ENCODE measurements at places on chromosomes 11 and 22.

DNA sequence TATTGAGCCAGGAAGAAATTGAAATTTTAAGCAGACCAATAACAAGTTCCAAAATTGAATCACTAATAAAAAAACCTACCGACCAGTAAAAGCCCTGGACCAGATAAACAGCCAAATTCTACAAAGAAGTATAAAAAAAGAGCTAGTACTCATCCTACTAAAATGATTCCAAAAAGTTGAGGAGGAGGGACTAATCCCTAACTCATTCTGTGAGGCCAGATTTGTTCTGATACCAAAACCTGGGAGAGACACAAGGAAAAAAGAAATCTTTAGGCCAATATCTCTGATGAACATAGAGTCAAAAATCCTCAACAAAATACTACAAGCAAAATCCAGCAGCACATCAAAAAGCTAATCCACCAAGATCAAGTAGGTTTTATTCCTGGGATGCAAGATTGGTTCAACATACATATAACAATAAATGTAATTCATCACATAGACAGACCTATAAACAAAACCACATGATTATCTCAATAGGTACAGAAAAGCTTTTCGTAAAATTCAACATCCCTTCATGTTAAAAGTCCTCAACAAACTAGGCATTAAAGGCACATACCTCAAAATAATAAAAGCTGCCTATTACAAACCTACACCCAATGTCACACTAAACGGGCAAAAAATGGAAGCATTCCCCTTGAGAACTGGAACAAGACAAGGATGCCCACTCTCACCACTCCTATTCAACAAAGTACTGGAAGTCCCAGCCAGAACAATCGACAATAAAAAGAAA, 13.1 kb downstream of the OR52A5 start:
- no peak for DNase-seq

DNA sequence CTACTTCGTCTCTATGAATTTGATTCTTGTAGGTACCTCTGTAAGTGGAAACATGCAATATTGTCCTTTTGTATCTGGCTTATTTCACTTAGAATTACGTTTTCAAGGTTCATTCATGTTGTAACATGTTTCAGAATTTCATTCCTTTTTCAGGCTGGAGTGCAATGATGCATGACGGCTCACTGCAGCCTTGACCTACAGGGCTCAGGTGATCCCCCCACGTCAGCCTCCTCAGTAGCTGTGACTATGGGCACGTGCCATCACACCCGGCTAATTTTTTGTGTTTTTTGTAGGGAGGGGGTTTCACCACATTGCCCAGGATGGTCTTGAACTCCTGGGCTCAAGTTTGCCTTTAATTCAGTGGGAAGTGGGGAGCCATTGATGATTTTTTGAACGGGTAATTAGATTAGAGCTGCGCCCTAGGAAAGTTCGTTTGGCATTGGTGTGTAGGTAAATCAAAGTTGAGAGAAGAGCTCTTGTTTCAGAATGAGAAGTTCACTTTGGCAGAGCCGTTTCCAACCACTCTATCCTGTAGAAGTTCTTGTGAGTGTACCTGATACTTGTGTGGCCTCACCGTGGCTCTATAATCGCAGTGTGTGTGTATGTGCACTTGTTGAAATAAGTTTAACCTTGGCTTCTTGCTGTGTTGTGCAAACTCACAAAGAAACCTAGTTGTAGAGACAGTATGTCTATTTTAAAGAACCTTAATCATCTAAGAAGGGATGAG, 115.9 kb downstream of the NAV2 start:
- DNase-seq: no peak

GRCh38 chr22:28435140-28435768, 244.4 kb downstream of the TTC28 start:
- DNase-seq: no peak

GRCh38 chr11:111963931-111964340, 26.8 kb downstream of the DIXDC1 start:
- DNase-seq: no peak

DNA sequence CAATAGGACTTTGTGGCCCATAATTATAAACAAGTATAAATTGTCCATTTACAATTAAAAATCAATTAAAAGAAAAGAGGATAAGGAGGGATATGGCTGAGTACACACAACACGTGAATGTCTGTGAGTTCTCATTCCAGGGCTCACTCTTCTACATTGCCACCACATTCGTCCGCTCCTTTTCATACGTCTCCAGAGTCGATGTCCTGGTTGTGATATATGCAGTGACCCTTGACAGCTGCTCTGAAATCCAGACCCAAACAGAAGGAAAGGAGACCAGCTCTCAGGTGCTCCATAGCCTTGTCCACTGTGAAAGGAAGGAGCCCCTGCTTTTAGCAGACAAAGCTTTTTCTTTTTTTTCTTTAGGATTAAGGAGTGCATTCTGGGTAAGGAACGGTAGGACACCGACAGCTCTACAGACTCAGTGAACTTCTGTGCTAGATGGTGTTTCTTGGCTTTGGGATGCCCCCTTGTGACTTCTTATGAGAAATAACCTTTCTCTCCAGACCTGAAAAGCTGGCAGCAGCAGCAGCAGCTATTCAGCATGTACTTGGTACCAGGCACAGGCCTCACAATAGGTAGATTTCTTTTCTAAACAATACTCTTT, 19.7 kb upstream of the DNAJB13 start:
- DNase-seq: peak; percentile 66

DNA sequence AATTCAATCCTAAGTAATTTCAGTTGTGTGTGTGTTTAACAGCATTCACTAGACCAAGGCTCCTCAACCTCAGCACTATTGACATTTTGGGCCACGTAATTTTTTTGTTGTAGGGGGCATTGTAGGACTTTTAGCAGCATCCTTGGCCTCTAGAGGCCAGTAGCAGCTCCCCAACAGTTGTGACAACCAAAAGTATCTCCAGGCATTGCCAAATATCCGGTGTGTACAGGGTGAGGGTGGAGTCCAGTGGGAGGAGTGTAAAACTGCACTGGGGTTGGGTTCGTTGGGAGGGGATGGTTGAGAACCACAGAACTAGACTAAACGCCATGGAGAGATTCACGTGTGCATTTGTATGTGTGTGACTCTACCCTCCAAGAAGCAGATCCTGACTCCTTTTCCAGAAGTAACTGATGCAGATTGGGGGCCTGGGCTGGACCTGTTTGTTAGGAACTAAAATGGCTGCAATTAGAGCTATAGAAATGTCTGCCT, 5.9 kb upstream of the PHF21A start:
- peak; percentile 14 for DNase-seq

- no peak for DNase-seq
Observed at GRCh38 chr11:27081056-27081455, 40.4 kb downstream of the BBOX1 start.

GRCh38 chr11:36081274-36081945, 137.5 kb downstream of the LDLRAD3 start:
- DNase-seq: no peak

- no peak for DNase-seq
Observed at GRCh38 chr22:47552024-47552423, 789.6 kb downstream of the TBC1D22A start.

DNA sequence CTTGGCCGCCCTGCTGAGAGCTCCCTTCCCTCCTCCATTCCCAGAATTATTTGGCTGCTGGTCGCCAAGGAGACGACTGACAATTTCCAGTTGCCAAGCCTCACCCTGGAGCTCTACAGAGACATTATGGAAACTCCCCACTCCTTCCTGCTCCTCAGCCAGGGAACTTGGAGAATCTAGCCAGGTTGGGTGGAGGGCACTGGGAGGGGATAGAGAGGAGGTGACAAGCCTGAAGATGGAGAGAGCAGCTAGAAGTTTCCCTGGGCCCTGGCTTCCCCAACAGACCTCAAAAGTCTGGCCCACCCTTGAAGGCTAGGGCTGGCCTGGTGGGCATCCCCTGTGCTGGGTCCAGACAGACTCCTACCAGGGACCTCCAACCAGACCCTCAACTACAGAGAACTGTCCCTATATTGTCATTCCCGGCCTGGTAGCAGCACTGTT, 6.7 kb upstream of the VSIG10L2 start:
- no peak for DNase-seq

GRCh38 chr22:27138471-27138870, 481.1 kb downstream of the MIAT start:
- no peak for DNase-seq

DNA sequence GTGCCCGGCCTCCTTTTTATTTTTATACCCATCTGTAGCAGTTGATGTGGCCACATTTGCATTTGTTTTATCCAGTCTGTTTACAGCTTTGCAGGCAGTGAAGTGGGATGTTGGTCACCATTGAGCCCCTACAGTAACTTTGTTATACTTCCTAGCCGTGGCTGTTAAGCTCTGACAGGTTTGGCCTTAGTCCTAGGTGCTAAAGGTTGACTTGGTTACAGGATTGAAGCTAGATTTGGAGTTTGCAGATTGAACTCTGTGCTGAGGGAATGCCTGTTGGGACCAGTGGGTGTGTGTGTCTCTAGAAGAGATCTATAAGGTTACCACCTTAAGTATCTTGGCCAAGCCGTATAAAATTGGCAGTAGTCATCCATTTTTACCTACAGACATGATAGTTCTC, 91.2 kb downstream of the PPP6R3 start:
- DNase-seq: no peak

GRCh38 chr11:44658506-44658850, 68.3 kb upstream of the TSPAN18 start:
- no peak for DNase-seq

DNA sequence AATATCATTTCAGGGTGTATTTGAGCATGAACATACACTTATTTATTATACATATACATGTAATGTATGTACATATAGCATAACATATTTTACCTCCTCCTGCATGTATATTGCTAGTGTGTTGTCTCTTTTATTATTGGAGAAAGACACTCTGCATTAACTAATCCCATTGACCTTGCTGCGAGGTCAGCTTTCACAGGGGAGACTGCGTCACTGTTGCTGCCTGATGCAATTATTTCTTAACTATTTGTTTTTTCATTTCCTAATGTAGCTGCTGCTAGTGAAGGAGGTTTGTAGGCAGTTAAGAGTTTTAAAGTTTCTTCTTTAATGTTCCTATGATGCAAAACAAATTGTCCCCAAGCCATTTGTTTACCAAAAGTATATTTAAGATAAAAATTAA, 185.4 kb upstream of the CNTN5 start:
- no peak for DNase-seq

- no peak for DNase-seq
Observed at GRCh38 chr11:120032766-120033390, 105.0 kb downstream of the TRIM29 start.

GRCh38 chr22:28375761-28376534, 303.7 kb downstream of the TTC28 start:
- no peak for DNase-seq

DNA sequence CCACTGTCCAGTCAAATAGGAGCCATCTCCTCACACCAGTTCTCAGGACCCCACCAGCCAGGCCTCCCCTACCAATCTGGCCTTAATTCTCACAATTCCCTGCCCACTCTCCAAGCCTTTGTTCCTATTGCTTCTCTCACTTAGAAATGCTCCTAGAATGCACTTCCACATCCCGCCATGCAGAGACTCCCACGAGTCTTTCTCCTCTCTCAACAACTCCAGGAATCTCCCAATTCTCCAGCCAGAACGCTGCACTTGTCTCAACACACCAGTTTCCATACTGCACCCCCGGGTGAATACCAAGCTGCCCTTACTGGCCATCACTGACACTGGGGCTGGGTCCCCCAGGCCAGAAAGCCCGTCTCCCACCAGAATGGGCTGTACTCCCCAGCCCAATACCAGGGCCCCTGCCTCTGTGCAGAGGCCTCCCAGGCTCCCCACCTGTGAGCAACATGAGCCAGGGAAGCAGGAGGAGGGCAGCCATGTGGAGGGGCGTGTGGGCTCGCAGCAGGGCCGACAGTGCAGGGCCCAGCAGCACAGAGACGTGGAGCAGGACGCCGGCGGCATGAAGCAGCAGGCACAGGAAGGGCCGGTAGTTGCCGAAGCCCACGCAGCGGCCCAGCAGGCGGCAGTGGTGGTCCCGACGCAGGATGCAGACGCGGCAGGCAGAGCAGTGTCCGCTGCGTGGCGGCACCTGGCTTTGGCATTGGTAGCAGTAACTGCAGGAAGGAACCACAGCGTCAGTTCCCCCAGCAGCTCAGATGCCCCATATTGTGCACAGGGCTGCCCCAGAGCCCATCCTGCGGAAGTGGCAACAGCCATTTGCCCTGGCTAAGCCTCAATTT, 2.4 kb downstream of the ZDHHC24 start:
- no peak for DNase-seq

GRCh38 chr11:27409742-27410141, 46.7 kb upstream of the CCDC34 start:
- no peak for DNase-seq

GRCh38 chr11:61254403-61255025, 13.5 kb downstream of the PGA5 start:
- peak; percentile 32 for DNase-seq

DNA sequence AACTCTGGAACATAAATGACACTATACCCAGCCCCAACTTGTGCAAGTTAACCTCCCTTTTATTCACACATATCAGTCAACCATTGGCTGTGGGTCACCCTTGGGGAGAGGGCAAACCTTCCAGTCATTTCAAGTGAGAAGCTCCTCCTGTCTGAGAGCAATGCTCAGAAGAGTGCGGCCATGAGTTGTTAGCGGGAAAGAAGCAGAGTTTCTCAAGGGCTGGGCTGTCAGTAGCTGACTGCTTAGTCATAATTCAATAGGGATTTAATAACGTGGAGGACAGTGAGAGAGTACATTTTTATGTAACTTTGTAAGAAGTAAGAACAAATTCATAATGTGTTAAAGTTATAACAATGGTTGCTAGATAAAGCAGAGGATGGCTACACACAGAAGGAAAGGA, 5.1 kb downstream of the PATE2 start:
- DNase-seq: no peak

DNA sequence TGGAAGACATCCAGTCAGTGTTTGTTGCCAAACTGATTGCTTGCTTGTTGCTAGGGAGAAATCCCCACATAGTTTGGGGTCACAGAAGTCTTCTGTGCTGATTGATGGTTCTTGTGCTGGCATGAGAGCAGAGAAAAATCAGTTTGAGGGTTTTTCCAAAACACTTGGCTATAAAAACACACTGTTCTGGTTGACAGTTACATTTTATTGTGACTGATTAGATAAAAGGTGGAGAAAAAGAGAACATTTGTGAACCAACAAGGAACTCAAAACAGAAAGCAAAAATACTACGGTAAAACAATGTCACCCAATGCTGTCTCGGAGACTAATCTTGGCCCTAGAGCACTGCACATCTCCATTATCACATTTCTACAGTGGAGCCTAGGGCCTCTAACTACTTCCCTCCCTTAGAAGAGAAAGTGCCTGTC, 14.4 kb upstream of the EIF4G2 start:
- DNase-seq: no peak

GRCh38 chr22:46852771-46853170, 90.3 kb downstream of the TBC1D22A start:
- DNase-seq: no peak

GRCh38 chr11:119044708-119045107, 12.3 kb downstream of the HYOU1 start:
- DNase-seq: no peak

- DNase-seq: no peak
Observed at GRCh38 chr11:2519862-2520735, 75.3 kb downstream of the KCNQ1 start.

- DNase-seq: no peak
Observed at GRCh38 chr11:10462746-10463300, 7.8 kb downstream of the AMPD3 start.

- no peak for DNase-seq
Observed at GRCh38 chr22:28187612-28188011, 268.6 kb upstream of the PITPNB start.

- DNase-seq: peak; percentile 33
Observed at GRCh38 chr11:12893787-12894672, 115.1 kb upstream of the RASSF10 start.

- peak; percentile 12 for DNase-seq
Observed at GRCh38 chr11:12089473-12089872, 20.9 kb upstream of the MICAL2 start.

GRCh38 chr11:47869544-47870393, 21.6 kb upstream of the NUP160 start:
- no peak for DNase-seq
